ENCODE measurements at places on chromosomes 16 and 17. TPM values are rescaled to one million over a fixed set of nuclear protein-coding genes. Genes with fewer than 3 reads are reported as not detected.

The CX3CL1 gene
- total RNA-seq, result 8.7 TPM

The CPHXL2 gene
- not detected for total RNA-seq

The GNG13 gene
- not detected for total RNA-seq

The IGF2BP1 gene
- not detected for total RNA-seq

The MYH11 gene
- 33.7 TPM for total RNA-seq

The SPNS2 gene
- total RNA-seq, result 22.3 TPM

The SMIM5 gene
- total RNA-seq, result 24.3 TPM

The ASPHD1 gene
- 2.4 TPM for total RNA-seq

The DOC2A gene
- total RNA-seq, result 4.2 TPM

The SSTR5 gene
- total RNA-seq, result not detected

The TBC1D3H gene
- total RNA-seq, result 5.9 TPM

The STAT3 gene
- 217 TPM for total RNA-seq

The GNAO1 gene
- total RNA-seq, result 7.0 TPM

The AOC2 gene
- 3.3 TPM for total RNA-seq

The C1QTNF8 gene
- not detected for total RNA-seq

The EVPLL gene
- not detected for total RNA-seq

The KRT36 gene
- total RNA-seq, result not detected

The ODAD4 gene
- 3.7 TPM for total RNA-seq
